ENCODE measurements at places on chromosomes 3 and 15.
A peak's percentile ranks its signal among the peaks of the same experiment; 100 is the strongest.

DNA sequence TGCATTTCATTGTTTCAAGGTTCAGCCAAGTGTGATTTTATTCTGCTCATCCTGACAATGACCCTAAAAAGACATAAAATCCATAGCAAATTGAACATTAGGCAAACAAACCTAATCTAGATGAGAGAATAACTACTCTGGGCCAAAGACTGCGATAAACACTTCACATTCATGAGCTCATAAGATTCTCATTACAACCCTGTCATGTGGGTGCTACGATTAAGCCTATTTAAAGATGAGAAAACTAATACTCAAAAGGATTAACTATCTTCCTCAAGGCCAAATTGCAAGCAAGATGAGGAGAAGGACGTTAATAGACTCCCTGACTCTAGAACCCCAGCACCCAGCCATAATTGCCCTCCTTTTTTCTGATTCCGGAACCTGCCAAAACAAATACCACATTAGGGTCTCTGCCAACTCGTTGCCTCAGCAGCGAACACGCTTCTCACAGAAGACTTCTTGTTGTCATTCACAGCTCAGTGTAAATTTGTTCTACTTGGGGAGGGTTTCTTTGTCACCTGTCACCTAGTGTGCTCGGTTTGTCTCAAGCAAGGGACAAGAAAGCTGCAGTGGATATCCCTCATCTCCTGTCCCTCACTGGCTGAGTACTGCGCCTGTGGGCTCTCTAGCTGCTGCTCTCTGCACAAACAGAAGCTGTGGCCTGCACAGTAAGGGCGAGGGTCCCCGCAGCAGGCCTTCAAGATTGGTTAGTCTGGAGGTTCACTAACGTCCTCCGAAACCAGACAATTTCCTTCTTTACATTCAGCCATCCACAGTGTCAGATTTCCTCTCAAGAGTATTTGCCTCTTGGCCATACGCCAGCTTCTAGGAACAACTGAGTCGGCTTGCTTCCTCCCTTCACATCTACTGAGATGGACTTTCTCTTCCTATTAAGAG, 200.0 kb upstream of the UBE2E2 start:
- DNase-seq, result peak; percentile 1

DNA sequence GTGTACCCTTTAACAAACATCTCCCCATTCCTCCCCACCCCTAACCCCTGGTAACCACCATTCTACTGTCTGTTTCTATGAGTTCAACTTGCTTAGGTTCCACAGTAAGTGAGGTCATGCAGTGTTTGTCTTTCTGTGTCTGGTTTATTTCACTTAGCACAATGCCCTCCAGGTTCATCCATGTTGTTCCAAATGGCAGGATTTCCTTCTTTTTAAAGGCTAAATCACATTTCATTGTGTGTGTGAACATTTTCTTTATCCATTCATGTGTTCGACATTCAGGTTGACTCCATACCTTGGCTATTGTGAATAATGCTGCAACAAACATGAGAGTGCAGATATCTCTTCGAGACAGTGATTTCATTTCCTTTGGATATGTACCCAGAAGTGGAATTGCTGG, 62.7 kb downstream of the TJP1 start:
- DNase-seq, result no peak

GRCh38 chr15:58447271-58448010, 15.7 kb downstream of the LIPC start:
- DNase-seq, result peak; percentile 71

- DNase-seq, result no peak
Observed at GRCh38 chr3:137687181-137687879, 76.8 kb upstream of the SOX14 start.

- no peak for DNase-seq
Observed at GRCh38 chr3:29067007-29067406, 213.9 kb upstream of the RBMS3 start.

GRCh38 chr3:68057637-68058320, 403.4 kb upstream of the SUCLG2 start:
- no peak for DNase-seq

DNA sequence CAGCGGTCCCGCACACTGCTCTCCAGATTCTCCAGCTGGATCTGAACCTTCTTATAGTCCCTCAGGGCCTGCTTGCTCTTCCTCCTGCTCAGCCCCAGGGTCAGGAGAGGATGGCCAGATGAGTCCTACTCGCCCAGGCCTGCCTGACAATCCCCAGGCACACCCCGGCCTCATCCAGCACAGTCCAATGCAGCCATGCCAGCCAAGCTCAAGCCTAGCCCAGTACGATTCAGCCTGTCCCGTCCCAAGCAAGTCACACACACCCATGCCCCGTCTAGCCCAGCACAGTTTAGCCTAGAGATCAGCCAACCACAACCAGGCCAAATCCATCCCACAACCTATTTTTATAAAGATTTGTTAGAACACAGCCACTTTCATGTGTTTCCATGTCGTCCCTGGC, 16.8 kb downstream of the PLXNB1 start:
- DNase-seq, result no peak

GRCh38 chr15:37098468-37099318, 1.7 kb downstream of the MEIS2 start:
- no peak for DNase-seq

DNA sequence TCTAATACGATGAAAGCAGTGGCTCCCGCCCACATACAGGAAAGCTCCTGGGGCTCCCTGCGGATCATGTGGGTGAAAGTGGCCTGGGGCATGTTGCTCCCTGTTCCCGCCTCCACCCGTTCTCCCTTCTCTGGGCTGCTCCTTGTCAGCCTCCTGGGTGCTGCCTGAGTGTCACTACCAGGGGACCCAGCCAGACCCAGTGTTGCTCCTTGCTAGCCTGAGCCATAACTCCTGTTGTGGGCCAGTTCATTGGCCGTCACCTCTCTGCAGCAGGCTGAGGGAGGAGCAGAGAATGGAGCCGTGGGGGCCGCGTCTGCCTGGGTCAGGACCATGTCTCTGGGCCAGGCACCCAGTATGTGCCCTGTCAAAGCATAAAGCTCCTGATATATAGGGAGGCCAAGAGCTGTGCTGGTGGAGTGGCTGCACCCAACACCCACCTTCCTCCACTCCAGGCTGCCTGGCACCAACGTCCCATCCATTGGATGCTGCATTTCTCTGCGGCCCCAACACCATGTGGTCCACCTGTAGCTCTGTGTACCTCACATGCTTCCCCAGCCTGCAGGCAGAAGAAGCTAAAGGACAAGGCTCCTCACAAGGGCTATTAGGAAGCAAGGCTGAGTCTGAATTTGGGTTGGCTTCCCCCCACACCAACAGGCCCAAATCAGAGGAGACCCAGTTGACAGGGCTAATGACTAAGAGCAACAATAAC, 40.5 kb downstream of the KLF13 start:
- no peak for DNase-seq

DNA sequence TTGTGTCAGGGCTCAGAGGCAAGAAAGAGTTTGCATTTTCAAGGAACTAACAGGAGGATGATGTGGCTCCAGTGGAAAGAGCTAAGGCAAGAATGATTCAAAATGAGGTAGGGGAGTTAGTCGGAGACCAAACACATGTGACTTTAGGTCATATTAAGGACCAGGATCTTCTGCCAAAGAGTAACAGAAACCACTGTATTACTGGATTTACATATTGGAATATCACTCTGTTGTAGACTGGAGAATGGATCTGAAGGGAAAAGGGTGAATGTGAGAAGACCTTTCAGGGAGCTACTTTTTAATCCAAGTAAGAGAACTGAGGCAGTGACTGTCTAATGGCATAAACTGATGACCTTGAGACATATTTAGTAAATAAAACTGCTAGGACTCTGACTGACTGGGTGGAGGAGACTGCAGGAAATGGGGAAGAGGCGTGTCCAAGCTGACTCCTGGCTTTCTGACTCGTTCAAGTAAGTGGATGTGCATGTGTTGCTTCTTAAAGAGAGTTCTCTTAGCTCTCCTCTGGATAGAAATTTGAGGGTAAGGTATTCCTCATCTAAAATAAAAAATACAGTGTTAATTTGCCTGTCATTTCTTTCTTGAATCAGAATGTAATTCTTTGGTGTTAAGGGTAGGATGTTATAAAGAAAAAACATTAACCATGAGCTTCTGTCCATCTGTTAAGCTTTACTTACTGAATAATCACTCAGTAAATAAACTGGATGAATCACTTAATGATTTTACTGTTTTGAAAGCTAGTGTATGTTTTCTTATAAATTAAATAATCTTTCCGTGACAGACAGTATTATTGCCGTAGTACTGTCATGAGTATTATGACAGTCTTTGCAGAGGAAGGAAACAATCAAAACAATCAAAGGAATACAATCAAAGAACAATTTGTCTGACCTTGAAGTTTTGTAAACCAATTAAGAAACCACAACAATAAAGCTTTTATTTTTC, 58.3 kb upstream of the CFAP20DC start:
- DNase-seq, result peak; percentile 10

Data from common myeloid progenitor, CD34-positive (primary cell).